HL-60 (cell line): ENCODE measurements at places on chromosomes 16 and 17.

DNA sequence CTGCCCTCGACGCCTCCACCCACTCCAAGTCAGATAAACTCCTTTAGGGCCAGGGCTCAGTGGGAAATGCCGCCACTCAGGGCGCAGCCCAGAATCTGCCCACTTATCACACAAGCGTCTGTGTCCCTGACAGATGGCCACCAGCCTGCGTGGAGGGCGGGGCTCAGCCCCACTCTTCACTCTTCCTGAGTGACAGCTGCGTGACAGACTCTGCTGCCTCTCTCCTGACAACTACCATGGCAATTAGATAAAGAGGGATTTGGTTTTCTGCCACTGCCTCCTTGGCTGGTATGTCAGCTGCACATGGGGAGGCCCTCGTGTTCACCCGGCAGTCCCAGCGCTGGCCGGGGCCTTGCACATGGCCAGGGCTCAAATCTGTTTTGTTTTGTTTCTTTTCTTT is 96.2 kb downstream of the RTN4RL1 start:
- DNase-seq: no peak

DNA sequence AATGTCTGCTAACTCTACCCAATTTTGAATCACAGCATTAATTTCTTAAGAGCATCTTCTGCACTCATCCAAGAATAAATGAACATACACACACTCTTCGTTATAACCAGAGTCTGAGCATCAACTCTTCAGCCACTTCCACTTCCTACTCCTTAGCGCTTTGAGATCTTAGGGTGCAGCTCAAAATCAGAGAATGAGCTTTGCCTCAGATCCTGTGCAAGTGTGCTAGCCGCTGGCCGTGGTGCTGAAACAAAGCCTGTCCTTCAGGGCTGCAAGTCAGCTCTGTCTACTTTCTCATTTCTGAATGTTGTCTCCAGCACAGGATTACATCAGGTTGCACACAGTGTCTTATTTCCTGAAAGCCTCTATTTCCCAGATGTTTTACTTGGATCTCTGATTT is 165.4 kb downstream of the AIPL1 start:
- DNase-seq: peak; percentile 1

GRCh38 chr17:69018687-69019086 is 42.0 kb downstream of the ABCA9 start:
- DNase-seq: no peak

GRCh38 chr17:29567554-29568330 is 759 bp upstream of the TP53I13 start:
- no peak for DNase-seq

GRCh38 chr17:61496174-61496956 is 44.1 kb downstream of the TBX4 start:
- no peak for DNase-seq

DNA sequence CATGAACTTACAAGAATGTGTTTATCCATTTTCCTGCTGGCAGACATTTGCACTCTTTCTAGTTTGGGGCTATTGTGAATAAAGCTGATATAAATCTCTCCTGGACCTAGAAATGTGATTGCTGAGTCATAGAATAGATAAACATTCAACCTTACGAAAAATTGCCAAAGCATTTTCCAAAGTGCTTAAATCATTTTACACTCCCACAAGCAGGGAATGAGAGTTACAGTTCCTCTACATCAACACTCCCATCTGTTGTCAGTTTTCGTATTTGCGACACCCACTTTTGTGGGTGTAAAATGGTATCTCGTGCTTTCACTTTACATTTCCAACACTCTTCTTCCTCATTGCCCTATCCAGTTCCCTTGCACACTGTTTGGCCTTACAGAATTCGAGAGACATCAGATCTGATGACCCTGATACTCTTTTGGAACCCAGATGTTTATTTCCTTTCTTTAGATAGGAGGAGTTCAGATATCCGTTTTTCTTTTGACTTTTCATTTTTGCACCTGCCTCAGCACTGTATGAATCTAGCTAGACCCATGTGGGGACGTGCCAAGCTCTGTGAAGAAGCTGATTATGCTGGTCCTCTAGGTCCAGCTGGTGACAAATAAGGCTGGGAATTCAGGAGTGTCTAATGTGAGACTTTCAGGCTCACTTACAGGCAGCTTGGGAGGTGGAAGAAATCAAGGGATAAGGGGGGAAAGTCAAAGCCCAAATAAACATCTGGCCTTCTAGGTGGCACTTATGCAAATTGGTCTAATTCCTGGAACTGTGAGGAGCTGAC is 14.0 kb downstream of the SOX9 start:
- no peak for DNase-seq

DNA sequence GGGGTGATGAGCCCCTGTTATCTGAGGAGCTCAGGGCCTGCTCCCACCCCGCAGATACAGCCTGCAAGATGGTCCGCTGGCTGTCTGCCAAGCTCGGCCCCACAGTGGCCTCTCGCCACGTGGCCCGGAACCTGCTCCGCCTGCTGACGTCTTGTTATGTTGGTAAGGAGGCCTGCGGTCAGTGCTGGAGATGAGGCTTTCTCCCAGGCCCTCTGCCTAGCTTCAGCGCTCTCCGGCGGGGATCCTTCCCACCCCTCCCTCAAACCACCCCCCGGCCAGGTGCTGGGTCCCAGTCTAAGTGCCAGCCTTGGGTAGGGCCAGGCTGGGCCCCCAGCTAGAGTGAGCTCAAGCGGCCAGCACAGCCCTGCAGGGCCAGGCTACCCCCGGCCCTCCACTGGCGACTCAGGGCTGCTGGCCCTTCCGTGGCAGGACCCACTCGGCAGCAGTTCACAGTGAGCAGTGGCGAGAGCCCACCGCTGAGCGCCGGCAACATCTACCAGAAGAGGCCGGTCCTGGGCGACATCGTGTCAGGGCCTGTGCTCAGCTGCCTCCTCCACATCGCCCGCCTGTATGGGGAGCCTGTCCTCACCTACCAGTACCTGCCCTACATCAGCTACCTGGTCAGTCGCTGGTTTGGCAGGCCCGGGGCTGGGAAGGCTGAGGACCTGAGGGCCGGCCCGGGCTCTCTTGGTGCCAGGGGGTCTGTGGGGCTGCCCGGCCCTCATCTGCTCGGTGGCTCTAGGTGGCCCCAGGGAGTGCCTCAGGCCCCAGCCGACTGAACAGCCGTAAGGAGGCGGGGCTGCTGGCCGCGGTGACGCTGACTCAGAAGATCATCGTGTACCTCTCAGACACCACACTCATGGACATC is 6.1 kb downstream of the WDR81 start:
- DNase-seq: peak; percentile 83
